IPS DF 19.7 (cell line): ENCODE measurements at places on chromosomes 1 and 21.

DNA sequence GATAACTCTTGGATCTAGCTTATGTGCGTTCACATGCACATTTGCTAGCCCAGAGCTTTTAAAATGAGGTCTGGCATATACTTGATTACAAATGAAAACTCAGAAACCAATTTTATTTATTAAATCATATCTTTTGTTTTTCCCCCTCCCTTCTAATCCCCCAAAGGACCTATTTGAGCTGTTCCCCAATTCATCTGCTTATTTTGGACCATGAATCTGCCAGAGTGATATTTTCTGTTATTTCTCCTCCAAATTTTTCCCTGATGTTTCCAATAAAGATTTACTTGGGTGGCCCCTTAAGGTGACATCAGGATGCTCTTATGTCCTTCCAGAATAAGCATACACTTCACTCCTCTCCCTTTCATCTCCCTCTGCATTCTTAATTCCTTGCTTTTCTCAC is 123.4 kb downstream of the SYT2 start:
- no peak for DNase-seq

- DNase-seq = no peak
These were observed 202.3 kb downstream of the HIVEP3 start for GRCh38 chr1:41716188-41717130.

GRCh38 chr1:203450479-203451149 is 25.0 kb upstream of the PRELP start:
- no peak for DNase-seq

- no peak for DNase-seq
These were observed 54.9 kb upstream of the RAB3GAP2 start for GRCh38 chr1:220327106-220327505.

- no peak for DNase-seq
These were observed 47.1 kb downstream of the ZMYM4 start for GRCh38 chr1:35315649-35316048.

DNA sequence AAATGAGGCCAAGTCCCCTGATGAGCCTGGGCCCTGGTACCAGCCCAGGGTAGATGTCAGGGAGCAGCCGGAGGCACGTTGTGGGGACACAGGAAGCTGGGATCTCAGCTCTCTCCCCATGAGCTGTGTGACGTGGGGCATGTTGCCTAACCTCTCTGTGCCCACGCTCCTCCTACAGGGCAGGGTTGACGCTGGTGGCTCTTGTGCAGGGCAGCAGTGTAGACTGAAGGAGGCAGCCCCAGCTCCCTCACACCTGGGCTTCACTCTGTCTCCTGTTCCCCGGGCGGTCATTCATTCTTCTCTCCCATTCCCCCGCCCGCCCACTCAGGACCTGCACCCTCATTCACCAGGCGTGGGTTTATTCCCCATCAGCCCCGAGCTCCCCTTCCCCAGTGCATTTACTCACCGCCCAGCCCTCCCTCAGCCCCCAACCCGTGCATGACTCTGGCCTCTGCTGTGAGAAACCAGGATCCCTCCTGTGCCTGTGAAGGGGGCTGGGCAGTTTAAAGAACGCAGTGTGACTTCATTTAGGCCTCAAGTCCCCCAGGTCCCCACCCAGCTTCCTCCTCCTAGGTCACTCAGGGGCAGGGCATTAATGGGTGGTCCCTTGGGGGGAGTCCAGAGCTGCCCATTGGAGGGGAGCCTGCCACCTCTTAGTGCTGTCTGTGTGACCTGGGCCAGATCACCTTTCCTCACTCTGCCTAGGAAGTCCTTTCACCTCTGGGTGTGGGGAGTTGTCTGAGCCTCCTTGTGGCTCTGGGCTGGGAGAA is 285.7 kb downstream of the PTPRU start:
- DNase-seq = no peak

- no peak for DNase-seq
These were observed 81.9 kb downstream of the CASZ1 start for GRCh38 chr1:10714337-10715114.

DNA sequence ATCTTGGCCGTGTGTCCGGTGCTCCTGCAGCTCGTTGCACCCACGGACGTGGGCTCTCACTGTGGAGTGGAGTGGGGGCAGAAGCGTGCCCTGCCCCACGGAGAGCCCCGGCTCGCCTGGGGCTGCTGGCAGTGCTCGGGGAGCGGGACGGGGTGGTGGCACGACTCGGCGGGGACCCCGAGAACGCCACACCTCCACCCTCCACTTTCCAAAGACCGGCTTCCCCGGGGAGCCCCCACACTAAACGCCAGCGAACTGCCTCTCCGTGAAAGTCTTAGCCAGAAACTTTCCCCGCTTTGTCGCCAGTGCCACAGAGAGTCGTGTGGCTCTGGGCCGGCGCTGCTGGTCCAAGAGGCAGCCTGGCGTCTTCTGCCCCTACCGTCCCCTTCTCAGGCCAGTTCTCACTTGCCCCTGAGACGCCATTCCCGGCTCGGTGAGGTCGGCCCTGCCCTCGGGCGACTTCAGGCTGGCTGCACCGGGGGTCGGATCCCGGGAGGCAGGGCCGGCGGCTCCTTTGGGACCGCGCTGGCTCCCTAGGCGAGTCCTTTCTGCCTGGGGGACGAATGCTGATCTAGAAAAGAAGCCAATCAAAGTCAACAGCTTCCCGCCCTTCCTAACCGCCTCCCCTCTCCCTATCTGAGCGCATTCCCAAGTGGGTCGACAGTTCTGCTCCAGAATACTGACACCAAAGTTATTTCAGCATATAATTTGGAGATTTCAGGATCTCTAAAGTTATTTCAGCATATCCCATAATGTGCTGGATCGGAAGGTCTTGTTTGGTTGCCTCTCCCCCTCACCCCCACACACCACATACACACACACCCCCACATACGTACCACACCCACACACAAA is 2.6 kb upstream of the SAMD13 start:
- no peak for DNase-seq

DNA sequence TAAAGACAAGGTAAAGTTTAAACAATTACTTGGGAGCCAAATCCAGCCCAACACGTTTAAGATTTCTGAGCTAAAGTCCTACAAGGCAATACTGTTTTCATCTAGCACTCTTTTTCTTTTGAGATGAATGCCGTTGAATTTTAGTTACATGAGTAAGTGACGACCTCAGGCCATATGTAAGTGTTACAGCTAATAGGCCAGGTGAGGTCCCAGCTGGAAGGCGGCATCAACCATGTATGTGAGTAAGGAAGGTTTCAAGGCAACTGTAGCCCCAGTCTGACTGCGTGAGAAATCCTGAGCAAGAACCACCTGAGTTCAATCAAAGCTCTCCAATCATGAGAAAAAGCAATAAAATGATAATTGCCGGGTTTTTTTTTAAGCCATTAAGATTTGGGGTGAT is 41.5 kb upstream of the EGLN1 start:
- no peak for DNase-seq

GRCh38 chr1:114117654-114118053 is 36.0 kb downstream of the SYT6 start:
- no peak for DNase-seq

DNA sequence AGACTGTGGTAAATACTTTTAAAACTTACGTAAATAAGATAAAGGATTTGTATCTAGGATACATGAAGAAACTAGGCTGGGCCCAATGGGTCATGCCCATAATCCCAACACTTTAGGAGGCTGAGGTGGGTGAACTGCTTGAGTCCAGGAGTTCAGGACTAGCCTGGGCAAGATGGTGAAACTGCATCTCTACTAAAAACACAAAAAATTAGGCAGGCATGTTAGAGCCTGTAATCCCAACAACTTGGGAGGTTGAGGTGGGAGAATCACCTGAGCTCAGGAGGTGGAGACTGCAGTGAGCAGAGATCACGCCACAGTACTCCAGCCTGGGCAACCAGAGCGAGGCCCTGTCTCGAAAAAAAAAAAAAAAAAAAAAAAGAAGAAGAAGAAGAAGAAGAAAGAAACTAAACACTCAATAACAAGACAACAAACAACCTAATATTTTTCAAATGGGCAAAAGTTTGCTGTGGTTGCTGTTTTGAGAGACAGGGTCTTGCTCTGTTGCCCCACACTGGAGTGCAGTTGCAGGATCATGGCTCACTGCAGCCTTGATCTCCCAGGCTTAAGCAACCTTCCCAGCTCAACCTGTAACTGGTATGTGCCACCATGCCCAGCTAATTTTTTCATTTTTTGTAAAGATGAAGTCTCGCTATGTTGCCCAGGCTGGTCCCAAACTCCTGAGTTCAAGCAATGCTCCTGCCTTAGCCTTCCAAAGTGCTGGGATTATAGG is 78.3 kb downstream of the EIF4G3 start:
- no peak for DNase-seq

DNA sequence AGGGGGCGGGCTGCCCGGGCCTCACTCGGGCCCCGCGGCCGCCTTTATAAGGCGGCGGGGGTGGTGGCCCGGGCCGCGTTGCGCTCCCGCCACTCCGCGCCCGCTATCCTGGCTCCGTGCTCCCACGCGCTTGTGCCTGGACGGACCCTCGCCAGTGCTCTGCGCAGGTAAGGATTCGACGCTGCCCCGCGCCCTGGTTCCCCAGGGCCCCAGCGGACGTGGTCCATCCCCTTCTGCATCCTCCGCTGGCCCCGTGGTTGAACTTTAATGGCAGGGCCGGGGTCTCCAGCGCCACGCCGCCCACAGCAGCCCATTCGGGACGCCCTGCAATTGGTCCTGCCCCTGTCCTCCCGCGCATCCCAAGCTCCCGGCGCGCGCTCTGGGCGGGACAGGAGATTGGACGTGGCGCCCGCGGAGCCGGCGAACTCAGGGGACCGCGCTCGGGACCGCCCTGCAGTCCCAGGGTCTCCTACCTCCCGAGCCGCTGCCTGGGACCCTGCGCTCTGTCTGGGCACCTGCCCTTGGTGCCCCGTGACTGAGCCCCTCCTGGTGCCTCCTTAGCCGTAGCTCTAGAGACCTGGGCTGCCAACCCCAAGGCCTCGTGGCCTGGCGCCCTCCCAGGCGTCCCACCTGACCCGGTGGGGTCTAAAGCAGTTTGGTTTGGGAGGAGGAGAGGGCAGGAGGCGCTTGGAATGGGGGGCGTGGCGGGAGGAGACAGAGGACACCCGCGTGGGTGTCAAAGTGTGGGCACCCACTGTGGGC is at the start of gene ALPL:
Gene ALPL (plus strand): TSS at position 73 of the 762 bp plus-strand sequence. CDS start 44,659 bp downstream, outside the sequence.
- no peak for DNase-seq

GRCh38 chr1:84855691-84856630 is 37.0 kb downstream of the LPAR3 start:
- no peak for DNase-seq
